ENCODE measurements at places on chromosomes 5 and 9. TPM values are rescaled to one million over a fixed set of nuclear protein-coding genes. Genes with fewer than 3 reads are reported as not detected.

The ANKRD18B gene
- not detected for total RNA-seq

The PCDH1 gene
- 65.9 TPM for total RNA-seq

The SPATA31E1 gene
- total RNA-seq: not detected

GRCh38 chr9:16680541-16680940, 189.9 kb downstream of the BNC2 start:
- peak overlapping the region; percentile 19 for H3K27ac ChIP-seq
- no peaks in the 10 kb centered on the region for H3K4me1 ChIP-seq
- no peak for DNase-seq
- no peak overlapping the region for H3K4me3 ChIP-seq

DNA sequence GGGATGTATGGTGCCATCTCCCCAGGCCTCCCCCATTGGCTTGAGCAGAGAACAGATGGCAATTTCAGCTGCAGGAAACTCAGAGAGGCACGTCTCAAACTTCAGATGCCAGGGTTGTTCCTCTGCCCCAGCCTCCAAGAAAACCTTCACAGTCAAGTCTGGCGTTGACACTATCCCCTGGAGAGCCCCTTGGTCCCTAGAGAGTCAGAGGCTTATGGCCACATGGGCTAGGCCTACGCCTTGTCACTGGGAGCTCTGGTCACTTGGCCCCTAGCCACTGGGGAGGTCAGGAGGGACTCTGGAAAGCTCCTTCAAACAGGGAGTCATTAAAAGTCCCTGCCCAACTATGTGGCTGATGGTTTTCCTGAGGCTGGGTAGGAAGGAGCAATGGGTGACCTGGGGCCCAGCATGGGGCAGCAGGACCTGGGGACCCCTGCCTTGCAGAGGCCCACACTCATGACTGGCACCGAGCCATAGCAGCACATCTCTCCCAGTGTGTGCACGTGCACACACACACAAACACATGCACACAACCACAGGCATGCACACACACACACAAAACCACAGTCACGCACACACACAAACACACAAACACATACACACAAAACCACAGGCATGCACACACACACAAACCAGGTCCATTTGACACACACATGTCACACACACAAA, 144.2 kb downstream of the GADD45G start:
- H3K4me3 ChIP-seq: no peak overlapping the region
- no peaks in the 10 kb centered on the region for H3K36me3 ChIP-seq
- no peaks in the 10 kb centered on the region for H3K4me1 ChIP-seq

DNA sequence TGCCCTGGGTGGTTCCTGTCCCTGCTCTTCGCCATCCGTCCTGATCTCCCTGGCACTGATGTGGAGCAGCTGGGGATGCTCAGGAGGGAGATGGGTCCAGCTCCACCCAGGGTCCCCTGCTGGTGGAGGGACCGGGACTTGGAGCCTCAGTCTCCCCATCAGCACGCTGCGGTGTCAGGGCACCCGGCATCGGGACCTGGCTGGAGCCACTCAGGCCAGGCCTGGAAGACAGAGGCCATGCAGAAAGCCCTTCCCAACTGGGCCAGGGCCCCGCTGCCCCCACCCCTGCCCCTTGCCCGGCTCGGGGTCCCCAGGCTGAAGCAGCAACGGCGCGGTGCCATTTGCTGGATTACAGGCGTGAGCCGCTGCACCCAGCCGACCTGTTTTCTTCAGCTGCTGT, 40.3 kb upstream of the NSMF start:
- DNase-seq: no peak
- no peak overlapping the region for H3K4me3 ChIP-seq
- H3K27ac ChIP-seq: no peak overlapping the region
- H3K36me3 ChIP-seq: peaks cover 7% of the 10 kb centered on the region
- no peaks in the 10 kb centered on the region for H3K27me3 ChIP-seq
- no peaks in the 10 kb centered on the region for H3K4me1 ChIP-seq
